ENCODE measurements at places on chromosomes 5 and 9.

DNA sequence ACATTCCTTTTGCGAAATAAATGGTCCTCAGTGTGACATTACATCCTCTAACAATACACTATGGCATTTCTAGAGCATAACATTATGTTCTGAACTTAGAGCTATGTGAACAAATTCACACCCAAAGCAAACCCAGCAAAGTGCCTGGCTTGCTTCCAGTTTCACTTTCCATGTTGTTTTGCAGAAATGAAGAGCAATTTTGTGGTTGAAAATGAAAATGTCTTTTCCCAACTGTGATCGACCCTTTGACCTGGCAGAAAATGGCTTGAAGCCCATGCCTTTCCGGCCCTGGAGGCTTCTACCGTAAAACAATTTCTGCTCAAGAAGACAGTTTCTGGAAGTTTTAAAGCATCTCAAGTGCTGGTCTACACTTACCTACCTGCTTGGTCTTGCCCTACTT is 344.7 kb upstream of the RGMB start:
- DNase-seq: no peak

GRCh38 chr5:111159845-111160244 is 64.3 kb upstream of the CAMK4 start:
- DNase-seq: no peak

GRCh38 chr5:149471406-149472183 is 79.6 kb downstream of the CSNK1A1 start:
- no peak for DNase-seq

GRCh38 chr9:110316261-110317075 is 21.2 kb downstream of the TXNDC8 start:
- DNase-seq: no peak

GRCh38 chr9:104555521-104555920 is 13.4 kb upstream of the OR13C8 start:
- DNase-seq: no peak

- DNase-seq: no peak
These were observed 12.4 kb downstream of the IL4 start for GRCh38 chr5:132686193-132686592.

DNA sequence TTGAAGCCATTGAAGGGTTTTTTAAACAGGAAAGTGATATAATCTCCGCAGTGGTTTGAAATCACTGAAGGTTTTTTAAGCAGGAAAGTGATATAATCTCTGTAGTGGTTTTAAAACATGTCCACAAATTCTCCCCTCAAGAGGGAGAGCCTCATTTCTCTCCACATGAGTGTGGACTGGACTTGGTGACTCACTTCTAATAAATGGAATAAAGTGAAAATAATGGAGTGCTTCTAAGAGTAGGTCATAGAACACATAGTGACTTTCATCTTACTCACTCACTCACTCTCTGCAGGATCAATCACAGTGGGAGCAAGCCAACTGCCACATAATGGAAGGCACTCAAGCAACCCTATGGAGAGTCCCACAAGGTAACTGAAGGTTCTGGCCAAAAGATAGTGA is 12.0 kb downstream of the CTNNAL1 start:
- DNase-seq: no peak

- DNase-seq: no peak
These were observed 66.7 kb downstream of the ZNF462 start for GRCh38 chr9:106929471-106930177.

GRCh38 chr9:70529833-70530232 is 115.4 kb upstream of the KLF9 start:
- DNase-seq: no peak

GRCh38 chr9:78533500-78533899 is 236.6 kb downstream of the PSAT1 start:
- no peak for DNase-seq

- no peak for DNase-seq
These were observed 40.3 kb upstream of the EQTN start for GRCh38 chr9:27337236-27337635.

Measured in stimulated activated CD8-positive, alpha-beta memory T cell treated with anti-CD3 and anti-CD28 coated beads, Interleukin-2, amount 100 ng/mL, for 1 hour (primary cell).